NCI-H1105 treated with DMSO at 0.1 percent for 48 hours (cell line): ENCODE measurements at places on chromosomes 4 and X.

GRCh38 chrX:37712458-37712857, 26.9 kb downstream of the XK start:
- DNase-seq: no peak

DNA sequence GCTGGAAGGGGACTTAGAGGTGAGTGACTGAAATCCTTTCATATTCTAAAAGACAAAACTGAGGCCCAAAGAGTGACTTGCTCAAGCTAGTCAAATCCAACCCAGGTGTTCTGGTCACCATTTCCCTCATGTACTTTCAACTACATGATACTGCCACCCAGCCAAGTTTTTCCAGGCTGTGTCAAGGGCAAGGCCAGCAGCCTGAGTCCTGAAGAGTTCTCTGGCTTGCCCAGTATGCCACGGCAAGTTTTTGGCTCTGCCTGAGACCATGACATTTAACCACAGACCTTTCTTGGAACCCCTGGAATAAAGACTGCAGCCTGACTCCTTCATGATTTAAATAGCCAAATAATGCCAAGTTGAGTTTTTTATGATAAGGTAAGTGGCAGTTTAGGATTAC, 10.7 kb upstream of the TMEM164 start:
- no peak for DNase-seq

DNA sequence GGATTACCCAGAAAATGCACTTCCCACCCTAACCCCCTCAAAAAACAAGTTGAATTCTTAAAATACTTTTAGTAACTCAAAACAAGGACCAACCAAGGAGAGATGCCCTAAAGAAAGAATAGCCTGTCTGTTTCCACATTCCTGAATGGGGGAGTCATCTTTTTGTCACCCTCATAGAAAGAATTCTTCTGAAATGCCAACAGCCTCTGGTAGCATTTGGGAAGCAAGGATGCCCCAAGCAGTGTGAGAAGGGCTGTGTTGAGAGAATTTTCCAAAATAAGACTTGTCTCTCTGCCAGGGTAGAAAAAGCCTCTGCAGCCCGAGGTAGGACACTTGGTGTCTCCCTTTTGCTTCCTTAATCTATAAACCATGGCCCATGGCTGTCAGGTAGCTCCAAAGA, 173.1 kb upstream of the VCX3A start:
- DNase-seq: no peak

- DNase-seq: no peak
These were observed 393.8 kb upstream of the CNKSR2 start for GRCh38 chrX:20980426-20980825.

DNA sequence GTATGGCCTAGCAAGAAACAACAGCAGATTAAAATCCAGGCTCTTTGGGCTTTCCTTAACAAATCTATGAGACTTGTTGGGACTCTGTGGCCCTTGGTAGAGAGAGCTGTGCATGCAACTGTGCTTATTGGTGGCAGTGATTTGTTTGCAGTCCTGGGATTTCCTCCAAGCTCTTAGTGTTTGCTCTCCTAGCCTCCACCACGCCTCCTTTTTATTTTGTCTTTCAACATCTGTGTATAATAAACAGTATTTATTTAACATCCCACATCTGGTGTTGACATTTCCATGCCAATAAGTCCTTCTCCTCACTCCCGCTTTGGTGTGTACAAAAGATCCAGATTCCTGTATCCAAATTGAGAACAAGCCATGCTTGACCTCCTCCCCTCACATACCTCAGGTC, 3.1 kb downstream of the TNMD start:
- DNase-seq: no peak

- DNase-seq: no peak
These were observed 384.4 kb downstream of the PCDH7 start for GRCh38 chr4:31104577-31104976.

GRCh38 chrX:112211459-112211858, 128.9 kb upstream of the TRPC5 start:
- DNase-seq: no peak

- no peak for DNase-seq
These were observed 53.1 kb upstream of the HGFAC start for GRCh38 chr4:3388471-3389232.

GRCh38 chrX:108022491-108023089, 22.3 kb upstream of the VSIG1 start:
- DNase-seq: no peak

DNA sequence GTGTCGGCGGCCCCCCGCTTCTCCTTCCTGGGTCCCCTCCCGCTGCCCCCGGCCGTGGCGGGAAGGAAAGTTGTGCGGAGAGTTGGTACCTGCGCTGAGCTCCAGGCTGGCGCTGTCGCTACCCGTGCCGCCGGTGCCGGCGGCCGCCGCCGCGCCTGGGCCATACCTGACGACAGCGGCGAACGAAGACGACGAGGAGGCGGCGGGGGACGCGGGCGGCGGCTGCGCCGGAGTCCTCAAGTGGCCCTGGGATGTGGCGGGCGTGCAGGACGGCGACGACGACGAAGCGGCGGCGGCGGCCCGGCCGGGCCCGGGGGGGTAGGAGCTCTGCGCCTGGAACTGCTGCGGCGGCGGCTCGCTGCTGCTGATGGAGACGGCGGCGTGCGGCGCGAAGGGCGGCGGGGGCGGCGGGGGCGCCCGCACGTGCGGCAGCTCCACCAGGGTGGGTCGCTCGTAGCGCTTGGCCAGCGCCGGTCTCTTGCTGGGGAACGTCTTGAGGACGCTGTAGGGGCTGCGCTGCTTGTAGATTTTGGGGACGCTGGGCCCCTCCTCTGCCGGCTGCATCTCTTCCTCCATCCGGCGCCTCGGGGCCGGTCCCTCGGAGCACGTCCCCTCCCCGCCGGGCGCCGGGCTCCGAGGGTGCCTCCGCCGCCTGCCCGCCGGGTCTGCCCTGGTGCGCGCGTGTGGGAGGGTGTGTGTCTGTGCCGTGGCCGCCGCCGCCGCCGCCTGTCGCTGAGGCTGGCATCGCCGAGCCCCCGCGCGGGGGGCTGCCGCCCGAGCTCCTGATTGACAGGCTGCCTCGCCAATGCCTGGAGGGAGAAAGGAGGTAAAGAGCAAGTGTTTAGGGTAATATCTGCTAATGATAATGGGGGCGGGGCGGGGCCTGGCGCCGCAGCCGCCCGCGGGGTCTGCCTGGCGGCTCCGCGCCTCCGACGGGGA, 618 bp downstream of the BEND4 start:
- peak; percentile 61 for DNase-seq

DNA sequence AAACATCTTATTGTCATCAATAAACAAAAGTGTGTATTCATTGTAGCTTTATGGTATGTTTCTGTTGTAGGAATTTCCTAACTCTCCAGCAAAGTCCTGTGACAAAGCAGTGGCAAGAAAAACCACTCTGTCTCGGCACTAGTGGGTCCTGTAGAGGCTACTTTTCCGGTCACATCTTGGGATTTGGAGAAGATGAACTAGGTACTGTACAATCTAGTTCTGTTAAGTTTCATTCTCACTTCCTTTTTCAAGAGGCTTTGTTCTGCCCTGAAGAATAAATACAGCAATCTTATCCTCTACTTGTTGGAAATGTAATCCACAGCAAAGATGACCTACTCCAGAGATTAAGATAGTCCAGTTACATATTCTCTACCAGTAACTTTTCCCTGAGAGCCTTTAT, 69.3 kb downstream of the HHIP start:
- no peak for DNase-seq

GRCh38 chrX:17564689-17565409, 172.4 kb upstream of the SCML1 start:
- no peak for DNase-seq

DNA sequence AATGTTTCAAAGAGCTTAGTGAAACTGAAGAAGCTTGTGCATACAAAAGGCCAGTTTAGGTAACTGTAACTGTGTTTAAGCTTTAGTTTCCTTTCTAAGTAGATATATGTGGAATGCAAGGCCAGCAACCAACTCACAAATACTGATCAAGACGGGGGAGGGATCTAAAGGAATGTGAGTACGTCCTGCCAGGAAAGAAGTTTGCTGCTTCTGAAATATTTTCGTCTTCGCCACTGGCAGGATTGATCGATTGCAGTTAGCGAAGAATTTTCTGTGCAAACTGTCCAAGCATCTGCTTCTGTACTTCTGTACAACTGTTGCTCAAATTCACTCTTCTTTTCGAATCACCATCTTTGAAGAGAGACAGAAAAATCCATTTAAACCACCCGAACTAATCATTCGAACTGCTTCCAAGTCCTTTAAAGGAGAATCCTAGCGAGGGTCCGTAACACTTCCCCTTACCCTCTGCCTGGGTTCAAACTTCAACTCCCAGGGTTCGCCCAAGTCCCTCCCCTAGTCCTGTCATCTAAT, 373 bp upstream of the INTS6L start:
- no peak for DNase-seq

DNA sequence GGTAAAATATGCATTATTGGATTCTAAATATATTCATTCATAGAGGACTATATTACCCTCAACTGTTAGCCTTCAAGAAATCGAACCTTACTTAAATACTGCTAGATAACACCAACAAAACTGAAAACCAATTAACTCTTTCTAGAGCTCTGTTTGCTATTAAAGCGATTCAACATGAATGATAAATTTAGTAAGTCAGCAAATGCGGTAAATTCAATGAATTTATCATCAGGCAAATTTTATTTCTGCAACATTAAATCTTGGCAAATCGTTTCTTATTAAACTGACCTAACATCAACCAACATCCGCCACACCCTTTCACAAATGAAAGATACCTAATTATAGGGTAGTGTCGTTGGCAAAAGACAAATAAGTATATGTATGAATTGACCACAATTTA, 26.4 kb upstream of the HELT start:
- no peak for DNase-seq

- DNase-seq: no peak
These were observed 28.0 kb downstream of the TBC1D19 start for GRCh38 chr4:26611885-26612284.

DNA sequence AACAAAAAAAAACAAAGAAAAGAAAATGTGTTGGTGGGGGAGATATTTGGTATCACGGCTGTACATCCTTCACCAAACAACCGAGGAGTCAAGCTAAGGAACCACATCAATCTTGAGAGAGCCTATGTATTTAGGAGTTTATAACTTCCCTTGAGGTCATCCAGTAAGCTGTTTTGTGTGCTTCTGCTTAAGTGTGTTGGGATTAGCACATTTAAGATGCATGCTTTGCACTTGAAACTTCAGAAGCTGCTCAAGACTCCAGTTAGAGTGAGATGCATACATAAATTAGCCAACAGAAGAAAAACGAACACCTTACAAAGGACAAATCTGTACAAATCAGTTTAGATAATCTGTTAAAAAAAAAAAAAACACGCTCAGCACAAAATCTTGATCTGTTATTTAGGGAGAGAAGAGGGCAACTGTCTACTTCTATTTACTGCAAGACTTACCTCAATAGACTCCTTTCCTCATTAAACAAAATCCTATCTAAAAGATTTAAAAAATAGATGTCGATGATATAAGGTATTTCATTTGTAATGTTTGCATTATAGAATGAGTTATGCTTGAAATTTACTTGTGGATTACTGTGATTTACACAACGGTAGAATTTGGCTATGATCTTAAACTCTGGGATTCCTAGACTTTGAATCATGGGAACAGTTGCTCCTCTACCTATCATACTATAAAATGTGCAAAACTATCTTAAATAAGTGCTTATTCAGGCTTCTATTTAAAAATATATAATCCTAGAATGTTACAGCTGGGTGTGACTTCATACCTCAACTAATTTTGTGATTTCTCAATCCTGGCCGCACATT, 53.8 kb upstream of the NAP1L5 start:
- no peak for DNase-seq

DNA sequence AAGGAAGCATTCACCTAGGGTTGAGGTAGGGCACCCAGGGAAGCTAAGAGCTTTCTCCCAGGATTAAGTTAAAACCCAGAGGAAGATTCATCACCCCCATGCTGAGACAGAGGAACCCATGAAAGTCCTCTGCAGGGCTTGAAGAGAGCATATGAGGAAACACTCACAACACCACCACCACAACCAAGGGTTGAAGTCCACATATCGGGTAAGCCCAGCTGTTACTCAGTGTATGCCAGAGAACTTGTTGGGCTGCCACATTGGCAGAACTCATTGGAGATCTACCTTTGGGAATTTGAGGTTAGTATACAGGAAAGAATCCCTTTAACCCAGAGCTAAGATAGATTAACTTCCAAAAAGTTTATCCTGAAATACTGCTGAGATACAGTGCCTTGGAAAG, 75.1 kb downstream of the INTS6L start:
- no peak for DNase-seq

- no peak for DNase-seq
These were observed 19.5 kb downstream of the SMAD1 start for GRCh38 chr4:145501051-145501660.

DNA sequence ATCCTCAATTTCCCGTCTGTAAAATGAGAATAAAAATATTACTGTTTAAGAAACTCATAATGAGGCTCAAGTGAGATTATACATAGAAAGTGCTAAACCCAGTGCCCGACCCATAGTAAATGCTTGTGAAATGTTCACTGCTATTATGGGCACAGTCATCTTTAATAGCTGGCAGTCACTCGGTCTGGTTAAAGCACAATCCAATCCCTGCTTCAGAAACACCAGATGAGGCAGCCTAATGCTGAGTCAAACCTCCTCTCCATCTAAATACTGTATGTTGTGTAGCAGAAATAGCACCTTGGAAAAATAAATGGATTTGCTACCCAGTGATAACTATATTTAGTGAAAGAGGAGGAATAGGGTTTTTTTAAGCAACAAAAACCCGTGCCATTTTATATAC, 14.5 kb downstream of the EVC2 start:
- DNase-seq: no peak
